M059J (cell line): ENCODE measurements at places on chromosomes 12 and 14.

- DNase-seq = peak; percentile 36
Measured at GRCh38 chr12:54352891-54353874, 11.1 kb downstream of the GPR84 start.

DNA sequence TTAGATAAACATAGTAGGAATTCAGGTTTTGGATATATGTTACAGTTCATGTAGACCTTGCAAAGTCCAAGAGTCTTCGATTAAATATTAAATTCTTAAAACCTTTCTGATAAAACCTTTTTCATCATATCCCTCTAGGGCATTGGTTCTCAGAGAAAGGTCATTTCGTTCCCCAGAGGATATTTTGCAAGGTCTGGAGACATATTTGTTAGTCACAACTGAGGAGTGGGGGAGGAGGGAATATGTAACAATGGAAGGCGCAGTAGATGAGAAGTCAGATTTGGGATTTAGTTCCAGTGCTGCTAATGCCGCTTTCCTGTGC is 5.3 kb downstream of the TMEM253 start:
- no peak for DNase-seq

DNA sequence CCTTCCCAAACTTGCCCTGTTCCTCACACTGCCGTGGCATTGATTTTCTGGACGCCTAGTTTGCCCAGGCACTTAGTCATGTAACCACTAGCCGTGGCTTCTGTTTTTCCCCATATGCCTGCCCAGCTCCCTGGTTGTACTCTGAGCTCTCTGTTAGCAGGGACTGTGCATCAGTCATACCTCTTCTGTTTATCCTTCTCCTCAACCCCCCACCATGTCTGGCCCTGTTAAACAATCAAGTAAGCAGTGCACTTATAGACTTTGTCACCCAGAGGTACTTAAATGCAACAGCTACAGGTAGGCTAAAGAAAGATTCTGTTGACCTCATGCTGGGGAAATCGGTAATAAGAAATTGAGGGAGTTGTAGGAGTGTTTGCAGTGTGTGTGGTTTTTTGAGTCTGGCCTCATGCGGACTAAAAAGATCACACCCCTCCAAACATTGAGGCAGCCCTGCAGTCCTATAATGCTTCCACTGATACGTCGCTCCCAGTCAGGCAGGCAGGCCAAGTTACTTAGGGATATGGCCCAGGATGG is 17.0 kb downstream of the UBE3B start:
- no peak for DNase-seq

DNA sequence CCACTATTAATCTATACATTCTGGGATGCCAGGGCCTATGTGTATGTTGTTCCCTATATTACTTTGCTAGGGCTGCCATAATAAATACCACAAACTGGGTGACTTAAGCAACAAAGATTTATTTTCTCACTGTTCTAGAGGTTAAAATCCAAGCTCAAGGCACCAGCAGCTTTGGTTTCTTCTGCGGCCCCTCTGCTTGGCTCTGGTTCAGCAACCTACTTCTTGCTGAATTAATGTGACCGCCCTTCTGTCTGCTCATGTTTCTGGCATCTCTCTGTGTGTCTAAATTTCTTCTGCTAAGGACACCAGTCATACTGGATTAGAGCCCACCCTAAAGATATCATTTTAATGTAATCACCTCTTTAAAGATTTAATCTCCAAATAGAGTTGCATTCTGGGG is 84.7 kb downstream of the ZNF664 start:
- DNase-seq = no peak

- no peak for DNase-seq
Measured at GRCh38 chr12:46918631-46919030, 92.8 kb upstream of the SLC38A4 start.

GRCh38 chr12:87870493-87871460 is 158.4 kb downstream of the C12orf50 start:
- no peak for DNase-seq

GRCh38 chr14:56474419-56475022 is 105.1 kb upstream of the TMEM260 start:
- peak; percentile 34 for DNase-seq

DNA sequence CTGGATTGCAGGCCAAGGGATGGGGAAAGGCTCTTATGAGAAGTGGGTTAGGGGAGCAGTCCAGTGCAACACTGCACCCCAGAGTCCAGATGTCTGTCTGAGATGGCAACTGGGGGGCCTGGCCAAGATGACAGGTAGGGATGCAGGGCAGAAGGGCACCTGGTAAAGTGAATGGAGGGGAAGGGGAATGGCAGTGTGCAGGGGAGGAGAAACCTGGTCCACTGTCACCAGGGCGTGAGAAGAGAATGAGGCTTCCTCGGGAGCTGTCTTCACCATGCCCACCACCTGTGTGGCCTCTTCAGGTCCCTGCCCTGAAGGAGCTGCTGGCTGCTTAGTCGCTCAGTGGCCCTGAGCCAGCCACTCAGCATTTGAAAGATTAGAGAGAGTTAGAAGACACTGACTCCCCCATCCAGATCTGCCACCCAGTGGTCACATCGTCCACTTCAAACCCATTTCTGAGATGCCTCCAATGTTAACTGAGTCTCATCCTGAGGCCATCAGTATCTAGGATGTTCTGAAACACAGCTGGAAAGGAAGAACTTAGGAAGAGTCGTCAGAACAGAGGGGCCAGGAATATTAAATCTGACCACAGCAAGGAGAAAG is 57.3 kb downstream of the PLEKHG3 start:
- no peak for DNase-seq

DNA sequence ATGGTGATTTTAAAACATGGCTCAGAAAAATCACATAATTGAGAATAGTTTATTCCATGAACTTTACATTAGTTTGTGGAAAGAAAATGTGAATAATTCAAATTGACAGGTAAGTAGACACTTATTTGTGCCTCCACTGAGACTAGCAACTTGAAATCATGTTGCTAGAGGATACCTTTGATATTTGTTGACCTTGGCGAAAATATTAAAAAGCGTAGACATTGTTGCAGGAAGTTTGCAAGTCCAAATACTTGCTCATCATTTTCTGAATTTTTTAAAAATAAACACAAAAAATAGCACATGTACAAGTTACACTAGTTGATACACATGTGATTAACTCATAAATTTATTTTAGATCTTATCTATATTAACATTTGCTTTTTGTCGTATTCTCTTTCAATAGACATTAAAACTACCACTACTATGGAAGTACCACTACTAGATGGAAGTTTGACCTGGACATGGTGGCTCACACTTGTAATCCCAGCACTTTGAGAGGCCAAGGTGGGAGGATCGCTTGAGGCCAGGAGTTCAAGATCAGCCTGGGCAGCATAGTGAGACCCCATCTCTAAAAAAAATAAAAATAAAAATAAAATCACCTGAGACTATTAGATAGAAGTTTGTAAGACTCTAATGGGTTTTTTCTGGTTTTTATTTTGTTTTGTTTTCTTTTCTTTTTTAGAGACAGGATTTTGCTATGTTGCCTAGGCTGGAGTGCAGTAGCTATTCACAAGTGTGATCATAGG is 24.3 kb downstream of the VEZT start:
- no peak for DNase-seq

GRCh38 chr12:2262449-2262848 is 209.7 kb downstream of the CACNA1C start:
- no peak for DNase-seq

DNA sequence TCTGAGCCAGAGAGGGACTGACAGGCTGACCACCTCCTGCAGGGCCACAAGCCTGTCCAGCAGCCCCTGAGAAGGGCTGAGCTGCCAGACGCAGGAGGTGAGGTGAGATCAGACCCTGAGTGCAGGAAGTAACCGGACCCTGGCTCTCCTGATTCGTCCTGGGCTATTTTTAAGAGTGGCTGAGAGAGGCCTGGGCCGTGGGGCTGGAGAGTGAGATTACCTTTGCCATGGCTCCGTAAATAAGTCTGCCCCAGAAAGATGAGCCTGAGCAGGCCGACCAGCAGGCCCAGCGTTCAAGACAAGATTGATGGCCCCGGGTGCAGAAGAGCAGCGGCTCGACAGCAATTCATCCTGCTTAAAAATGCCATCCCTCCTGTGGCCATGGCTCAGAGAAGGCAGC is 54.2 kb downstream of the SPTB start:
- DNase-seq = no peak

DNA sequence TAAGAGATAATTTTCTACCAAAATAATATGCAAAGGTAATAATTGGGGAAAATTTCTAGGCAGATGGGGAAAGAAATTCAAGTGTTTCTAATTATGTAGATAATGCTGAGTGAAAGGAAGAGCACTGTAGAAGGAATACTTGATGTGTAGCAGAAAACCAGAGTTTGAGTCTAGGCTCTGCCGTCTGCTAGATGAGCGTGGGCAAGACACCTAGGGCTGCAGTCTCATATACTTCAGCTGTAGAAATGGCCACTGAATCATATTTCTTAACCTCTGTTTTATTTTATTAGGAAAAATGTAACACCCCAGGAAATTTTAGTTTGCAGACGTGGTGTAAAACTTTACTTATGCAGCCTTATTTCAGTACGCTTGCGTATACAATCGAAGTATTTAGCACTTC is 59.8 kb upstream of the SLC38A2 start:
- DNase-seq = no peak

DNA sequence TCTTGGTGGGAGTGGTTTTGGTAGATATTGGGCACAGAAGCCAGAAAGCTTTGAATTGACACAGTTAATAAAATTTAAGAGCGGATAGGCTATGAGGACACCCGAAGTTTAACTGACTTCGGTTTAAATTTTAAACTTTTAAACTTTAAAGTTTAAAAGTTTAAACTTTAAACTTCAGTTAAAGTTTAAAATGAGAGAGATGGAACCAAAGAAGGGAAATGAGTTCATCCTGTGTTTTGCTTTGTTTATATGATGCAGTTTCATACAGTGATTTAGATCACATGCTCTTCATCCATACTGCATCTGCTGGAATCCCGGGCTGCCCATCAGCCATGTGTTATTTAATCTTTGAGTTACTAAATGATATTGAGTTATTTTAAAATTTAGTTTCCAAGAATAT is 27.2 kb upstream of the LRRK2 start:
- DNase-seq = no peak

GRCh38 chr14:69610020-69610873 is 1.1 kb upstream of the SUSD6 start:
- no peak for DNase-seq

GRCh38 chr12:75103822-75104221 is 105.8 kb downstream of the KCNC2 start:
- DNase-seq = no peak

GRCh38 chr14:28254768-28255167 is 511.8 kb upstream of the FOXG1 start:
- DNase-seq = no peak

- DNase-seq = peak; percentile 49
Measured at GRCh38 chr12:56129206-56129941, 1.3 kb downstream of the ESYT1 start.

- peak; percentile 13 for DNase-seq
Measured at GRCh38 chr14:42110167-42110566, 503.5 kb downstream of the LRFN5 start.

- DNase-seq = no peak
Measured at GRCh38 chr12:102281231-102281630, 83.6 kb upstream of the PMCH start.

GRCh38 chr14:92688434-92689375 is 59.7 kb downstream of the LGMN start:
- DNase-seq = no peak

GRCh38 chr12:106122004-106122403 is 16.8 kb downstream of the NUAK1 start:
- no peak for DNase-seq

DNA sequence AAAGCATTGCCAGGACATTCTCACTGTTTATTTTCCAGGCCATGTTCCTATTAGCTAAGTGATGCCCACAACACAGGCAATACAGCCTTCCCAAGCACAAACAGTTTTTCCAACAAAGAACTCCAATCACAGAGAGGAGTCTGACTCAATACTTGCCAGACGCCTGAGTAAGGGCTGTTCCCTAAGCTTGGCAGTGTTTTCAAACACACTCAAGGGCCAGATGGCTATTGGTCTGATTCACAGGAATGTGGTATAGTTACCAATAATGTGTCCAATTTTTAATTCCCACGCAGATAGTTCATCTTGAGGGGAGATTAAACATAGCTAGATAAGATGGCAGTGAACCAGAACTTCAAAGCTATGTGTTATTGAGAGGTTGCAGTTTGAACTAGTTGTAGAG is 381.0 kb downstream of the SNAPC1 start:
- peak; percentile 17 for DNase-seq

GRCh38 chr14:22472935-22473854 is 115.8 kb downstream of the DAD1 start:
- DNase-seq = peak; percentile 61

DNA sequence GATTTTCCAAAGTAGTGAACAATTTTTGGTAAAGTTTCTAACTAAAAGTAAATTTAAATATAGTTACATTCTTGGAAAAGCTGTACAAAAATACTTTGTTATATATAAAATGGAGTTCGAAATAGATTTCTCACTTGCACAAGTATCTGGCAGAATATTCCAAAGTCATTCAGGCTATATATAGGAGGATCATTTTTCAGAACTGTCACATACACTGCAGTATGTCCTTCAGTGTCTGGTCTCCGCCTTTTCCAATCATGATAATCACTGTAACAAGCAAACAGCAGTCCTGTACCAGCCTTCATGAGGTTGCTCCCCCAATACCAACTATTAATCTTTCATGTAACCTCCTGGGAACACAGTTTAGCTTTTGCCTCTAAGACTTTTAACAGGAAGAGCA is 18.6 kb downstream of the TBK1 start:
- no peak for DNase-seq

GRCh38 chr14:50001999-50002925 is 109.4 kb downstream of the ARF6 start:
- DNase-seq = peak; percentile 57

DNA sequence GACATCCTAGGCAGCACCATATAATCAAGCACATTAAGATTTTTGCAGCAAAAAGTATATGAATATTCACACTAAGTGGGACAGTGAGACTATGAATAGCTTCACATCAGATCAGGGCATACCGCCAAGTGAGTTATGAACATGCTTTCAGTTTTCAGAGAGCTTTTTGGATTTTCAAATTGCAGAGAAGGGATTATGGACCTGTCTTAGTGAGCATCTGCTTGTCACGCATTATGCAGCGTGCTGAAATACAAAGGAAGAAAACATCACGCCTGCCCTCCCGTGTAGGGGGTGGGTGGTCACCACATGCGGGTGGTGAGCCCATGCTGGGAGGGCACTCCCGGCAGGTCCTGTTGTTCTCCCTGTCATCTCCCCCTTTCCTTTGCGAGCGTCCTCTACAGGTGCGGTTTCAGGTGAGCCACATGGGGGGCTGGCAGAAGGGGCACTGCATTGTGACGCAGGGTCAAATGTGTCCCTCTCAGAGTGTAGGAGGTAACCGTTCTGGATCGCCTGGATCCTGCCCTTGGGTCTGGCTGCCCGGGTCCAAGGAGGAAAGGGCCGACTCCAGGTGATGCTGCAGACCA is 42.6 kb downstream of the TRAF3 start:
- DNase-seq = no peak
